Left ventricle myocardium inferior (tissue), 1 donor: ENCODE measurements at places on chromosomes 16 and 17.

- no peak for DNase-seq
These were observed 15.2 kb downstream of the CLTC start for GRCh38 chr17:59634632-59635541.

GRCh38 chr16:68005786-68006286 lies 6.6 kb upstream of the DPEP2 start:
- DNase-seq = no peak

DNA sequence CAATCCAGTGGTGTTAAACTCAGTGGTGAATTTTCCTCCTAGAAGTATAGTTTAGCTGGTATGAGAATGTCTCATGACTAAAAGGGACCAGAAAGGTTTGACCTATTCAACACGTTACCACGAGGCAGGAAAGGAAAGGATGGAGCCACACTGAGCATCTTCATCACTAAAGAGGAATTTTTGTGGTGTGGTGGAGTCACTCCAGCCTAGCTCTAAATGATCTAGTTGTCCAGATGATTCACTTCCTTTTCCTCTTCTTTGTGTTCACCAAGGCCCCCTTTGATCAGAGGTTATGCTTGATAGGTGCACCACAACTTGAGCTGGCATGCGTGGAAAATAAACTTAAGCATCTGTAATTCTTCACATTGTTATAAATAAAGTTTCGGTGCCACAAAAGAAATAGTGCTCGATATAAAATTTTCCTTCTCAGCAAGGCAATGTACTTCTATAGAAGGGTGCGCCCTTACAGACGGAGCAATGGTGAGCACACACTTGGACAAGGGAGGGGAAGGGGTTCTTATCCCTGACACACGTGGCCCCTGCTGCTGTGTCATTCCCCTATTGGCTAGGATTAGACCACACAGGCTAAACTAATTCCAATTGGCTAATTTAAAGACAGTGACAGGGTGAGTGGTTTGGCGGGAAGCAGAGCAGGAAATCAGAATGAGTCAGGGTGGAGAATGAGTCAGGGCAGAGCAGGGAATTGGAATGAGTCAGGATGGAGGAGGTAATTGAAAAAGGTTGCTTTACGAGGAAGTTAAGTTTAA lies 254.6 kb downstream of the HS3ST3A1 start:
- no peak for DNase-seq

DNA sequence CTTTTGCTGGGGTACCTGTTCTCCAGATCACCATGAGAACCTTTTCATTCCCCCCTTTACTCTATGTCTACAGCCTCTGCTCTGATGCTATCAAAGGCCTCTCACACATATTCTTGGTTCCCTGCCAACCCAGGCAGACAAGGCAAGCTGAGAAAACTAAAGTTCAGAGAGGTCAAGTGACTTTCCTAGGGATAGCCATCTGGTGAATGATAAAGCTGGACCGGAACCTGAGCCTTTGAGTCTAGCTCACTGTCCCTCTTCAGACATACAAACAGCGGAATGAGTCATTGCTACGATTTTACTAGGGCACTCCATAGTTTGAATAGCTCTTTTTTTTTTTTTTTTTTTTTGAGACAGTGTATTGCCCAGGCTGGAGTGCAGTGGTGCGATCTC lies 73.3 kb downstream of the XYLT1 start:
- DNase-seq = no peak

DNA sequence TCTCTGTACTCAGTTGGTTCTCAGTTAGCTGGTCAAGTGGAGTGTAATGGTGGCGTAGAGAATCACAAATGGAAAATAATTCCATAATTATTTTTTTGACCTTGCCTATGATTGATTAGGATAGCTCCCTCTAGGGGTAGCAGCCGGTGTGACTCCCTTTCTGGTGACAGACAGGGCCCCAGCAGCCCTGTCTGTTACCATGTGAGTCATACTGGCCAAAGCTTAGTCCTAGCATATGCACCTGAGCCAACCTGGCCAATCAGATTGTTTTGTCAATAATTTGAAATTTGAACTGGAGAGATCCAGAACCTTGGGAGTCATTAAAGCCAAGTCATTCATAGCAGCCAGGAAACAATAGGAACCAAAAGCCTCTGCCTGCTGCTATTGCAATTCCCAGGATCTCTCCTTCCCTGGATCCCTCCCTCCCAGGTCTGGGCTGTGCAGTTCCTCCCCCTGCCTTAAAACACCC lies 5.6 kb downstream of the PNPO start:
- peak; percentile 66 for DNase-seq

DNA sequence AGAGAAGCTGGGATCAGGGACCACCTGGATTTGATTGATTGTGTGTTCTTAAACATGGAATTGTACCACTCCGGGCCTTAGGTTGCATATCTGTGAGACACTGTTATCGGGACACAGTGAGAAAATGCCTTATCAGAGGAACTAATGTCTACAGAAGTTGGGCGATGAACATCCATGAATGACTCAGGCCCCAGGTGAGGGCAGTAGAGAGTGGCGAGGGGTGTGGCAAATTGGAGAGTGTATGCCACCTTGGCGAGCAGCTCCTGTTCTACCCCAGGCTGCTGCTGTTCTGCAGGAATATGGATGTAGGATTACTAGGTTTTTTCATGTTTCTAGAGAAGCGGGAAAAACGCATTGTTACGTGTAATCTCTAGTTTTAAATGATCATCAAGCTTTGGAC lies 38.8 kb downstream of the CLEC16A start:
- DNase-seq = no peak

GRCh38 chr17:66578781-66579489 lies 256.0 kb upstream of the CACNG5 start:
- no peak for DNase-seq
